ENCODE measurements at places on chromosomes 1 and 21.
A peak's percentile ranks its signal among the peaks of the same experiment; 100 is the strongest.

DNA sequence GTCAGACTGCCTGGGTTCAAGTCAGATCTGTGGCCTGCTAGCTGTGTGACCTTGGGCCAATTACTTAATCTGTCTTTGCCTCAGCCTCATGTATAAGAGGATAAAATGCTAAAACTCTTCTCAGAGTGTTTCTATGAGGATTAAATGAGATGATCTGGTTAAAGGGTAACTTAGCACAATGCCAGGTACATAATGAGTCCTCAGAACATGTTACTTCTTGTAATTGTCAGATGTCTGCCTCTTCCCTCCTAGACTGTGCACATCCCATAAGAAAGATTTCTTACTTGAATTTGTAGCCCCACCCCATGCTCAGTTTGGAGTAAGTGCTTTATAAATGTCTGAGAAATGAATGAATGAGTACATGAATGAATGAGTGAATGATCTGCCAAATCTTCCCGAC, 34.6 kb upstream of the HIVEP3 start:
- no peak for DNase-seq

DNA sequence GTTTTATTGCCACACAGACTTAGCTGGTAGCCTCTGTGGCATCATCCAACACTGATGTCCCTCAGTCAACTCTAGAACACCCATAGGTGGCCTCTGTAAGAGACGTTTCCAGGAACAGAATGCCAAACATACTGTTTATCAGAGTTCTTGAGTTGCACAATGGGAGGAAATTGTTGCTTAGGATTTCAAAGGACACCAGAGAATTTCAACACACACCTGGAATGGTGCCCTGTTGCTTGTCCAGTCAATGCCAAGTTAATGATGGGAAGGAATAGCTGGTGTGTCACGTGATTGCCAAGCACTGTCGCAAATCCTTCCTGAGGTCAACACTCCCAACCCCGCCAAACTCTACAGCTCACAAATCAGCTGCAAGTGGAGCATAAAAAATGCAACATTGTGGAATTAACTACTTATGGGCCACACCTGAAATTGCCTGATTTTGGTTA, 28.6 kb upstream of the DUSP23 start:
- DNase-seq = no peak

GRCh38 chr1:19640363-19641316, 3.5 kb upstream of the NBL1 start:
- no peak for DNase-seq

GRCh38 chr1:34190692-34191091, 14.0 kb downstream of the C1orf94 start:
- no peak for DNase-seq

DNA sequence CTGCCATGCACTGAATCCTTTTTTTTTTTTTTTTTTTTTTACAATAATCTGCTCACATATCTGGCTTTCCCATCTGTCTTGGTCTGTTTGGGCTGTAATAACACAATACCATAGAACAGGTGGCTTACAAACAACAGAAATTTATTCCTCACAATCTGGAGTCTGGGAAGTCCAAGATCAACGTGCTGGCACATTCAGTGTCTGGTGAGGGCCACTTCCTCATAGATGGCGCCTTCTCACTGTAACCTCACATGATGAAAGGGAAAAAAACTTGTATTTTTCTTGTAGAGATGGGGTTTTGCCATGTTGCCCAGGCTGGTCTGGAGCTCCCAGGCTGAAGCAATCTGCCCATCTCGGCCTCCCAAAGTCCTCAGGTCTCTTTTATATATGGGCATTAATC, 13.0 kb upstream of the PARP1 start:
- DNase-seq = no peak

DNA sequence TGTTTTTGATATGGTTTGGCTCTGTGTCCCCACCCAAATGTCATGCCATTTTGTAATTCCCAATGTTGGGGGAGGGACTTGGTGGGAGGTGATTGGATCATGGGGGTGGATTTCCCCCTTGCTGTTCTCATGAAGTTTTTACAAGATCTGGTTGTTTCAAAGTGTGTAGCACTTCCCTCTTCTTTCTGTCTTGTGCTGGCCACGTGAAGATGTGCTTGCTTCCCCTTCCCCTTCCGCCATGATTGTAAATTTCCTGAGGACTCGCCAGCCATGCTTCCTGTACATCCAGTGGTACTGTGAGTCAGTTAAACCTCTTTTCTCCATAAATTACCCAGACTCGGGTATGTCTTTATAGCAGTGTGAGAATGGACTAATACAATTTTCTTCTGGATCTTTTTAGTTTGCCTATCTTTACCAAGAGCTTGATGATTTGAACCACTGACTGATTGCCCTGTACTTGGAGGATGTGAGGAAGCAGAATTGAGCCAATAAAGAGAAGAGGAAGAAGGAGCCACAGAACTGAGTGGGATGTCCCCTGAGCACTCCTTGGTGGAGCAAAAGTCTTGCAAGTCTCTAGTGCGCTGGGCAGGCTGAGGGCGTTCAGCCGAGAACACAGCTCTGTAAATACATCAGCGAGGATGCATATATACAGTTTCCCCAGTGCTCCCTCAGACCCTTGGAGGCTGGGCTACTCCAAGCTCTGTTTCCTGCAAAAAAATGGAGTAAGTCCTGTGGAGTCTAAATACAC, 102.6 kb downstream of the CYYR1 start:
- DNase-seq = no peak

GRCh38 chr21:46229133-46229922, 754 bp upstream of the LSS start:
- peak; percentile 51 for DNase-seq

GRCh38 chr1:97352936-97353382, 567.9 kb downstream of the DPYD start:
- DNase-seq = no peak

DNA sequence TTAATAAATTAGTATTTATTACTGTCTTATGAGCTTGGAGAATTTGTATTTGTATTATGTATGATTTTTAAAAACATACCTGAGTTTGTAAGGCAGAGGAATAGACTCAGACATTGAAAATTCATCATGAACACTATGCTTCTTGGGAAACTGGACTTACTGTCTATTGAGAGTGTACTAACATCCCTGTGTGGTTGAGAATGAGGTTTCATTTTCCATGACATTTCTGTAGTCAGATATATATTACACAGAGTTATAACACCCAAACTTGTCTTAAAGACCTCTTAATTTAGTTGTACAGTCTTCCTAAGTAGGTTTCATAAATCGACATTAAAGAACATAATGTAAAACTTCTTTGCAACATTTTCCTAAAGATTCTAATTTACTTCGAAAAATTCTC, 30.0 kb downstream of the PPP2R5A start:
- no peak for DNase-seq

GRCh38 chr1:24793447-24794129, 48.3 kb downstream of the CLIC4 start:
- no peak for DNase-seq

DNA sequence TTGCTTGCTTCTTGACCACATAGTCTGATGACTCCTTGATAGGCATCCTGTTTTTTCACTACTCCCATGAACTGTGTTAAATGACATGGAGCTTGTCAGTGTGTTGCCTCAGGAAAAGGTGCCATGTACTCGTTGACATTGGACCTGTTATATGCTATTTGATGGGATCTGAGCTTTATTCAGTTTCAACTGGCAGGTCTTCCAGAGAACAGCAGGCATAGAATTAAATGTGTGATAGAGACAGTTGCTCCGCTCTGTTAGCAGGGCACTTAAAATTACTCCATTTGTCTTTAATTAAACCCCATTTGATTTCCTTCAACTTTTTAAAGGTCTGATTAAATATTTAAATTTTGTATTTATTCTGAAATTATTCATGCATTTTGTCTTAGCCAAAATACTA, 189.7 kb upstream of the ADGRL4 start:
- DNase-seq = no peak

DNA sequence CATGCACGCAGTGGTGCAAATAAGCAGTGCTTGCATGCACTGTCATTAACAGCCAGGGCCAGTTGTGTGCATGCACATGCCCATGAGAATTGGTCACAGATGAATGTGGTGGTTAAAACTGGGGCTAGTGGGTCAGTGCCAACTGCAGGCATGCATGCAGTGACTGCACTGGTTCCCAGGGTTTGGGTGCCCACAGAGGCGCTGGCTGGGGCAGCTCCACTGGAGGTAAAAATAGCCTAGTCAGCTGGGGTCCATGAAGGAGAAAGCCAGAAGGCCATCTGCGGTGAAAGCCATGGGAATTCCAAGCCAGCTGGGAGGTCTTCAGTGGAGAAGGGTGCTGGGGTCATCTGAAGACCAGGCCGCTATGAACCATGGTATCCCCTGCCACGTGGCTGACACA, 70.2 kb downstream of the SLC5A9 start:
- DNase-seq = no peak

DNA sequence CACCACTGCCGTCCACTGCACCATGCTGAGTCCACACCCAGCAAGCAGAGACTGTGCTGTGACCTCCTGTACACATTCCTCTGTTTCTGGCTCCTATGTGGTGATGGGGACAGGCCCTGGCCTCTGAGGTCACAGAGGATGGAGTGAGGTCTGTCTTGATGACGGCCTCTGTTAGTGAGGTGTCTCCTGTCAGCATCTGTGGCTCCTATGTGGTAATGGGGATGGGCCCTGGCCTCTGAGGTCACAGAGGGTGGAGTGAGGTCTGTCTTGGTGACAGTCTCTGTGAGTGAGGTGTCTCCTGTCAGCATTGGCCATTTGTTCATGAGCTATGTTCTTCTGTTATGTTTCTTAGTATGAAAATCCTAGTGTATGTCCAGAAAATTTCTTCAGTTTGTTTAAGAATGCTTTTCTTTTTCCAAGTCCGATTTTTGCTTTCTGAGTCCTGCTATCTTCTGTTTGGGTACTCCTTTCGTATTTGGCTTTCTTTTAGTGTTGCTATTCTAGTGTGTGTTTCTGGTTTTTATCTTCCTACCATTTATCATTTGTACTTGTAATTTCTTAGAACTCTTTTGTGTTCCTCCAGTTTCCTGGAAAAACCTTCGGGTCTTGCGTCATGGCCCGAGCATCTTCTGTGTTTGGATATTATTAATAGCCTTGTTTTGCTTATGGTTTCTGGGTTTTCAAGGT, 13.4 kb downstream of the SNAP47 start:
- DNase-seq = no peak

- DNase-seq = no peak
These were observed 265 bp downstream of the CD1B start for GRCh38 chr1:158331106-158331425.

GRCh38 chr1:1433804-1434130, 1.7 kb upstream of the VWA1 start:
- no peak for DNase-seq

DNA sequence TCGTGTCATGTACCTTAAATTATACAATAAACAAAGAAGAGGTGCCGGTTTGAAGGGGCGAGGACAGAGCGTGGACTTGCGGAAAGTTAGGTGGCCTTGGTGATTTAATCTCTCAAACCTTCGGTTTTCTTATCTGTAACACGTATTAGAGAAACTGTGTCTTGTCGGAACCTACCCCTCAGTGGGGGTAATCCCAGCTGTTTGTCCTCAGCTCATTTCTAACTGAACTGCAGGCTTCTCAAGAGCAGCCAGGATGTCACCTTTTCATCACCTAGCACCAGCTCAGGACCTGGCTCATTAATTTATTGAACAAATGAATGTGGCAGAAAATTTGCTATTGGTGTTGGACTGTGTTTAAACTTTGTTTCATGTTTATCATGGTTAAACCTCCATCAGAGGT, 31.2 kb downstream of the ITSN1 start:
- no peak for DNase-seq

GRCh38 chr1:24154215-24154614, 11.3 kb upstream of the IL22RA1 start:
- peak; percentile 46 for DNase-seq

DNA sequence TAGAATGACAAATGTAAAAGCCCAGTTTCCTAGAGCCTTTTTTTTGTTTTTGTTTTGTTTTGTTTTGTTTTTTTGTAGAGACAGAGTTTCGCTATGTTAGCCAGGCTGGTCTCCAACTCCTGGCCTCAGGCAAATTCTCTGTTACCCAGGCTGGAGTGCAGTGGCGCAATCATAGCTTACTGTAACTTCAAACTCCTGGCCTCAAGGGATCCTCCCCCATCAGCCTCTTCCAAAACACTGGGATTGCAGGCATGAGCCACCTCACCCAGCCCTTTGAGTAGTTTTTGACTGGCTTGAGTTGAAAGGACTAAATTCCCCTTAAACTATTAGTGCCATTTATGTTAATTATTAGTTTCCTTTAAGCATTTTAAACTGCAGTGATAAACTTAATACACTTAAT, 28.8 kb upstream of the ZBTB18 start:
- DNase-seq = no peak

- DNase-seq = no peak
These were observed 9.7 kb upstream of the AGO1 start for GRCh38 chr1:35873243-35873750.

GRCh38 chr1:19203440-19203839, 6.6 kb downstream of the UBR4 start:
- no peak for DNase-seq

- DNase-seq = no peak
These were observed 399.9 kb upstream of the ADAMTS5 start for GRCh38 chr21:27366646-27367235.

DNA sequence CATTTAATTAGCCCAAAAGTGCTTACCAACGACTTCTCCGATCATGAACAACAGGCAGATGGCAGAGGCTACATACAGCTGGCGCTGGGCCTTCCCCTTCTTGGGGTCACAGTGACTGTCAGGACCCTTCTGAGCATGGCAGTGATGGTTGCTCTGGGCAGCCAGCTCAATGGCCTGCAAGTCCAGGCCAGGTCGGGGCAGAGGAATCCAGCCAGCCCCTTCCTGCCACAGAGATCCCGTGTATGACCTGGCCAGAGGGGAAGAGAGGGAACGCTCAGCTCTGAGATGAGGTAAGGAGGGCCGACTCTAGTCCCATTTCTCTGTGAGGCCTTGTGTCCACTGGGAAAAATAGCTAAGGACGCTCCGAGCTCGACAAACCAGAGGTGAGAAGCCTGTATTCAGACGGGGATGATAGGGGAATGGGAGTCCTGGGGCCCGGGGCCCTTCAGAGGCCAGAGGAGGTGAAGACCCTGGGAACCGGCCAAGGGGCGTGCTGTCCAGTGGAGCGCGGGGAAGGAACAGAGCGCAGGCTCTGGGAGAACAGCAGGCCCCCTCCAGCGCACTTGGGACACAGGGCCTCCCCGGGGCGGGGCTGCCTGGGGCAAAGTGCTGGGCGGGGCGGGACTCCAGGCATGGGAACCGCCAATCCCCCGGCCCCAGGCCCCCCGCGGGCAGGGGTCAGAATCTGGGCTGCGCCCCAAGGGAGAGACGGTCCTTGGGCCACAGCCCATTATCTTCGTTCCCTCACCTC, 772 bp downstream of the SLC30A2 start:
- DNase-seq = no peak

DNA sequence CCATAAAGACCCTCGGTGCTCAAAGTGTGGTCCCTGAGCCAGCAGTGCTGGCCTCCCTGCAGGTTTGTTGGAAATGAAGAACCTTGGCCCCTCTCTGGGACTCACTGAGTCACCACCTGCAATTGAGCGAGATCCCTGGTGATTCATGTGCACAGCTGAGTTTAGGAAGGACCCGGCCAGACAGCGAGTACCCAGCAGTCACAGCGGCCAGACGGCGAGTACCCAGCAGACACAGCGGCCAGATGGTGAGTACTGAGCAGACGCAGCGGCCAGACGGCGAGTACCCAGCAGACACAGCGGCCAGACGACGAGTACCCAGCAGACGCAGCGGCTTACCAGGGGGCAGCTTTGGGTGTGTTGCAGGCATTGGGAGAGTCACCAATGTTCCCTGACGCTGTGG, 123.8 kb downstream of the PRDM16 start:
- DNase-seq = no peak

Data from NCI-H748 treated with DMSO at 0.1 percent for 48 hours (cell line).